ENCODE measurements at places on chromosomes 4 and X.

- DNase-seq, result no peak
Measured at GRCh38 chr4:78566834-78567499, 15.4 kb downstream of the ANXA3 start.

- no peak for DNase-seq
Measured at GRCh38 chr4:28009541-28009940, 1148.9 kb downstream of the STIM2 start.

- DNase-seq, result no peak
Measured at GRCh38 chr4:174394915-174395314, 111.2 kb downstream of the CEP44 start.

DNA sequence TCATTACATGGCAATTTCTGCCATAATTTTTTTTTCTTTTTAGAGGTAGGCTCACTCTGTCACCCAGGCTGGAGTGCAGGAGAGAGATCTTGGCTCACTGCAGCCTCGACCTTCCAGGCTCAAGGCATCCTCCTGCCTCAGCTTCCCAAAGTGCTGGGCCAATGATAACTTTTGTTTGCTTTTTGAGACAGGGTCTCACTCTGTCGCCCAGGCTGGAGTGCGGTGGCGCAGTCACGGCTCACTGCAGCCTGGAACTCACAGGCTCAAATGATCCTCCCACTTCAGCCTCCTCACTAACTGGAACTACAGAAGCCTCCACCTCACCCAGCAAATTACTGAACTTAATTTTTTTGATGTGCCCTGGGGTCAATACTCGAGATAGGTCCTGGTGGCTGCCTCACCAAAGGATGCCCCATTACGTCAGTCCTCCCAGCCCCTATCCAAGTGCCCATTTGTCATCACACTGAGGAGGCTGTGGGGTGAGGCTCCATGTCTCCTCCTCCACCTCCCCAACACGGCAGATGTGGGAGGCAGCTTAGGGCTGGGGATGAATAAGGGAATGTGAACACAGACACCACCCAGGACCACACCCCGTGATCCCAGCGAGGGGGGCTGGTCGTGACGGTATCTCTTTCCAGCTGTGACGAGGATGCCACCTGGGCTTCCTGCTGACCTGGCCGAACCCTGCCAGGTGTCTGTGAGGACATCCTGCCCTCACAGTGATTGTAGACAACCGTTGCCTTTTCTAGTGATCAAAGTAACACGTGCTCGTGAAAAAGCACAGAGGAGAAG is 12.4 kb upstream of the NKX1-1 start:
- DNase-seq, result no peak

GRCh38 chrX:68665502-68665901 is 18.0 kb downstream of the STARD8 start:
- no peak for DNase-seq
